ENCODE measurements at places on chromosomes 1 and 21.

- DNase-seq: no peak
Observed at GRCh38 chr1:89142160-89142559, 16.2 kb upstream of the GBP2 start.

DNA sequence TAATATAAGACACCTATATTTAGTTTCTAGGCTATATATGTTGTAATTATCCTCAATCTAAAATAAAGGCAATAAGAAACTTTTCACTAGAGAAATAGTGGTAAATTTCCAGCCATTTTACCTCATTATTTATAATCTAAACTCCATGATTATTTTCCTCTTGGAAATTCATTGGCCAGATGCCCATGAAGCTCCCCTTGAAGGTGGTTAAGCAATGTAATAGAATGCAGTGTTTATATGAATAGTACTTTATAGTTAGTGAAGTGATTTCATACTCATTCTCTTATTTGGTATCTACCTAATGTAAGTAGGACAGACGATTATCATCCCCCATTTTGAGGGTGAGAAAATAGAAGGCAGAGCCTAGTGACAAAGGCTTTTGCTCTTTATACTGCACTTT, 26.5 kb downstream of the NFYC start:
- DNase-seq: no peak

DNA sequence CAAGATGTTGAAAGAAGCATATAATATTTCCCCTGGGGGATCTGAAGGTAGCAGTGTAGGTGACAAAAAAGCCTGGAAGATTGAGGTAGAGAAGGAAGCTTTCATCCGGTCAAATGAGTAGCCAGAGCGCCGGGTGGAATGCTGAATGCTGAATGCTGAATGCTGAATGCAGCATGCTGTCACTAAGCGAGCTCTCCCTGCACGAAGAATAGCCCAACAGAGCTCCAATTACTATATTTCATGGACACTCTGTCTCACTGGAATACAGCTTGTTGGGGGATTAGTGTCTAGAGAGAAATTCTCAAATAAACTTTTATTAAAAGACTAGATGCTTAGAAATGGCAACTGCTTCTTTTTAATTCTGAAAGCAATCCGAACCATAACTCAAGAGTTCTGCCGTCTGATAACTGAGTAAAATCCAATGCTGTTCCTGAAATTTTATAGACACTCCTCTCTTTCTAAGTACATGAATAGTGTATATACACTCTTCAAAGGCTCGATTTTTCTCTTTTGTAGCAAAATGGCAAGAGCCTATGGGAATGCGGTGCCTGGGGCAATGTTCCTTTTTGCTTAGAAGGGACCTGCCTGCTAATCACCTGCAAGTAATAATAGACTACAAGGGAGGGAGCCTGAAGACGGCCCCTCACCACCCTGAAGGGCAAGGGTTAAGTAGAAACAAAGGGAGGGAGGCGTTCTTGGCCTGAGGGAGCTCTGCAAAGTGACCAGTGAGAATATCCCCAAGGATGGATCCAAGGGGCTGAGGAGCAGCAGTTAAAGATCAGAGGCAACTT, 203.7 kb upstream of the ESRRG start:
- DNase-seq: no peak

GRCh38 chr1:43451701-43452532, 1.8 kb downstream of the HYI start:
- no peak for DNase-seq

DNA sequence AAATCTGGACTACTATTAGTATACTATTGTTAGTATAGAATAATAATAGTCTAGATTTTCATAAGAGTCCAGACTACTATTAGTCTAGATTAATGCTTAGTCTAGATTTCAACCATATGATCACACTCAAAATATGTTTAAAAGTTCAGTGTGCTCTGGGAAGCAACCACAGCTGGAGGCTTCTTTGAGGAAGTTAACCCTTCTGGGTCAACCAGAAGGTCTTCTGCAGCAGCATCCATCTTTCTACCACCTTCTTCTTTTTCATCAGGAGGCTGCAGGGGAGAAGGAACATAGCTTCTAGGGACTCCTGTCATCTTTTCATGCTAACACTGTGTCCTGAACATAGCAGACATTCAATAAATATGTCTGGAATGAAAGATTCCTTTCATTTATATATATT, 51.2 kb upstream of the DNAJC6 start:
- no peak for DNase-seq
